Cerebellar nuclear complex (tissue), 1 donor: ENCODE measurements at places on chromosomes 1 and 21.

- no peak for DNase-seq
These were observed 90.3 kb downstream of the LYST start for GRCh38 chr1:235776396-235776795.

GRCh38 chr1:178142806-178143205, 48.9 kb downstream of the RASAL2 start:
- DNase-seq: no peak

DNA sequence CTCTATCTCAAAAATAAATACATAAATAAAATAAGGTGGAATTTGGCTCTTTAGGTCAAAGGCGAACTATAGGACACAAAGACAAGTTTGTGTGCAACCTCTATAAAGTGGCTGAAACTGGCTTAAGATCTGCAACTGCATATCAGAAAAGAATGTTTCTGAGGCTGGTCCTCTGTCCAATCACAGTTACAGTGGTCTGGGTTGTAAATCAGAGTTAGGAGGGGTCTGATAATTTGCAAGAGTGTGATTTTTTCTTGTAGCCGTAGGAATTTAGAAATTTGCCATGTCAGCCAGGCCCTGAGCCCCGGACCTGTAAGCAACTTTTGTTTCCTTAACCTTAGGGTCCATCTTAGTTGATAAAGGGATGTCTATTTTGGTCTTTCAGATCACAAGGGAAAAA, 27.8 kb downstream of the CMPK1 start:
- no peak for DNase-seq

- no peak for DNase-seq
These were observed 17.0 kb downstream of the C1orf198 start for GRCh38 chr1:230851291-230851691.

- DNase-seq: no peak
These were observed 30.3 kb downstream of the CD48 start for GRCh38 chr1:160681066-160681890.

DNA sequence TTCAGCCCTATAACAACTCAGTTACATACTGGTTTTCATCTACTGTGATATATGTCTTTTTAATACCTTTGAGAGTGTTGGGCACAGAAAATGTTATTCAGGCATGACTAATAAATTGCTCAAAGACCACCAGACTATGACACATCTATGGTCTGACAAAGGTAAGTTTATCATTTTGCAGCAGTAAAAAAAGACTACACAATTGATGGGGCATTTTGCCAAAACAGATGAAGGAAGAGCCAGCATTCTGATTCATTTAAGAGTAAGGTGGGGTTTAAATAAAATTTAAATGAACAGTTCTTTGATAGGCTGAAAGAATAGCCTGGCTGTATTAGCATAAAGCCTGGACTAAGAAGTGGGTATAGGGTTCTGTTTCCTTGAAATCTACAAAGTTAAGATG, 8.8 kb upstream of the RNPC3 start:
- no peak for DNase-seq

GRCh38 chr1:233097959-233098580, 147.7 kb downstream of the NTPCR start:
- DNase-seq: no peak

DNA sequence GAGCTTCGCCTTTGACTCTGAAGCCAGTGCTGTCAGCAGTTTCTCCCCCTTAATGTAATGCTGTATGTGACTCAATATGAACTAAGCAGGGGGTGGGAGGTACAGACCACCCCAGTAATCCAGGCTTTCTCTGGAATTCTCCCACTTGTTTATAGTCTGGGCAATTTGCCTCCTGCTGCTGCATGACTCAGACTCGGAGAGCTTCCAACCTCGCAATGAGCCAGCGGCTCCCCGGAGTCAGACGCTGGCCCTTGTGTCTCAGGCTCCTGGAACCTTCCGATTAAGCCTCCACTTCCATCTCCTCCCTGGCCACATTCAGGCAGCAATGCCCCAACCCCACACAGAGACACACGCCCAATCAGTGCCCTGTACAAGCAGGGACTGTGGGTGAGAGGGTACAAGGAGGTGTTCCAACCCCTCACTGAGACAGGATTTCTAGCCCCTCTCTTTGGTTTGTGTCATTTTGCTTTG, 471.7 kb upstream of the VAMP3 start:
- no peak for DNase-seq

GRCh38 chr21:41135746-41136145, 32.2 kb upstream of the BACE2 start:
- no peak for DNase-seq

- no peak for DNase-seq
These were observed 526 bp downstream of the TPR start for GRCh38 chr1:186374303-186375151.

DNA sequence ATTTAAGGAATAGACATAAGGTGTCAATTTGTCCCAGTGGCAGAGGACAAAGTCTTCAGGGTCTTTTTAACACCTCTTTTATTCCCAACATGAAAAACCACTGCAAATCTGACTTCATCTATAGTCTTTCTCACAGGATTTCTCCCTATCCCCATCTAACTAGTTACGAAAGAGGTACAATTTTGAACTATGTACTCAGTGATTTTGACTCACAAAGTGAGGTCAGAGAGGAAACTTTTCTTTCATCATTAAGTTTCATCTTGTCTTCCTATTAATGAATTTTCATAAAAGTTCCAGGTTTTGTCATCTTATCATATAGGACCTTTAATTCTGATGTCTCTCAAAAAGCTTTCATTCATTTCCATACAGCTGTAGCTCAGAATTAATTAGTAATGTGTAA, 63.3 kb downstream of the ASH1L start:
- no peak for DNase-seq

DNA sequence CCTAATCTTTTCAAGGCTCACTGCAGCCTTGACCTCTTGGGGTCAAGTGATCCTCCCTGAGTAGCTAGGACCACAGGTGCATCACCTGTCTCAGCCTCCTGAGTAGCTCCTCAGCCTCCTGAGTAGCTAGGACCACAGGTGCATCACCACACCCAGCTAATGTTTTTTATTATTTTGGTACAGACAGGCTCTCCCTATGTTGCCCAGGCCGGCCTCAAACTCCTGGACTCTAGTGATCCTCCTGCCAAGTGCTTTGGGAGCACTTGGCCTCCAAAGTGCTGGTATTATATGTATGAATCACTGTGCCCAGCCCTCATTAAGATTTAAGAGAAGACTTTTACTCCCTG, 58.5 kb upstream of the S1PR1 start:
- no peak for DNase-seq

GRCh38 chr1:193799948-193800690, 613.7 kb upstream of the B3GALT2 start:
- DNase-seq: no peak

DNA sequence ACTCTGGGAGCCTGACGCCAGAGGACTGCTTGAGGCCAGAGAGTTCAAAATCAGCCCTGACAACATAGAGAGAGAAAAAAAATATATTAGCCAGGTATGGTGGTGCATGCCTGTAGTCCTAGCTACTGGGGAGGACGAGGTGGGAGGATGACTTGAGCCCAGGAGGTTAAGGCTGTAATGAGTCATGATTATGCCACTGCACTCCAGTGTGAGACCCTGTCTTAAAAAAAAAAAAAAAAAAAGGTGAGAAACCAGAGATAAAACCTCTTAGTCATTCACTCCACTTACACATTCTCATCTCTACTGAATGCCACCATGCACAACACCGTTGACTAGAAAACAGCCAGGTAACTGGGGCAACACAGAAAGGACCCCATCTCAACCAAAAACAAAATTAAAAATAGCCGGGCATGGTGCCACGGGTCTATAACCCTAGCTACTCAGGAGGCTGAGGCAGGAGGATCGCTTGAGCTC, 178.1 kb downstream of the SLC45A1 start:
- DNase-seq: no peak

- no peak for DNase-seq
These were observed 297.9 kb upstream of the GREM2 start for GRCh38 chr1:240909701-240910457.

DNA sequence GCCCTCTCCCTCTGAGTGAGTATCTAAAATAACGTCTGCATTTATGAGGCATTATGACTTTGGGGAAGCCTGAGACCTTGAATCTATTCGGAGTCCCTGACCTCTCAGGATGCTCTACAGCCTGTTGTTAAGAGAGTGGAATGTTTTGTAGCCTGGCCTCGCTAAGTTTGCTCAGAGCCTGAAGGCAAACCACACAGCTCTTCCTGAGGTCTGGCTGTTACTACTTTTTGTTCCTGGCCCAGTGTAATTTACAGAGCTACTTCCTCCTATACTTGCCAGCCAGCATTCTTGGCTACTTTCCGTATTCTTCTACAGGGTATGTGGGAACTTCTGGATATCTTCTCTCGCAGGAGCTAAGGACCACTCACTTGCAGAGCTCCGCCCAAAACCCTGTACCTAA, 3.6 kb upstream of the ZMYM4 start:
- no peak for DNase-seq

DNA sequence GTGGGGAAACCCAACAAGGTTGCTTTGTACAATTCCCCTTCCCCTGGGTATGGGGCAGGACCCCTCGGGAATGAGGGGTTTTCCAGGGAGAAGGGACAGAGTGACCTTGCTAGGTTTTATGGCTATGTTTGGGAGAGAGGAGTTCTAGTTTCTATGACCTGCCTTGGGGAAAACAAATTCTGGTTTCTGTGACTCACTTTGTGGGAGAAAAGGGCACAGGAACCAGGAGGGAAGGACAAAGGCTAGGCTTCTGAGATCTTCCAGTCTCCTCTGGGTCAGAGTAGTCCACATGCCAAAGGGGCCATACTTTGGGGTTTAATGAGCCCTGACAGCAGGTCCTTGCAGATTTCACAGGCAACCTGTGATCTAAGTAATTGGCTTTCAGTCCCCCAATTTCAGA, 5.5 kb upstream of the PTGER3 start:
- no peak for DNase-seq

DNA sequence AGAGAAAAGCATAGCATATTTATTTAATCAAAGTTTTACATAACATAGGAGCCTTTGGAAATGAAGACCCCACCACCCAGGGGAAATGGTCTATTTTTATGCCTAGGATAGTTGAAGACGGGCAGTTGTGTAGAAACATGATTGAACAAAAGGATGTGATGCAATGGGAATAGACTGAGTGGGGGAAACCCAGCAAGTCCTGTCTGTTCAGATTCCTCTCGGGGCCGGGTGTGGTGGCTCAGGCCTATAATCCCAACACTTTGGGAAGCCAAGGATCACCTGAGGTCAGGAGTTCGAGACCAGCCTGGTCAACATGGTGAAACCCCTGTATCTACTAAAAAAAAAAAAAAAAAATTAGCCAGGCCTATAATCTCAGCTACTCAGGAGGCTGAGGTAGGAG, 298.3 kb downstream of the MATN1 start:
- no peak for DNase-seq

GRCh38 chr1:172801771-172802322, 142.9 kb downstream of the FASLG start:
- DNase-seq: no peak

GRCh38 chr1:47805018-47805417, 192.2 kb downstream of the TRABD2B start:
- DNase-seq: no peak

DNA sequence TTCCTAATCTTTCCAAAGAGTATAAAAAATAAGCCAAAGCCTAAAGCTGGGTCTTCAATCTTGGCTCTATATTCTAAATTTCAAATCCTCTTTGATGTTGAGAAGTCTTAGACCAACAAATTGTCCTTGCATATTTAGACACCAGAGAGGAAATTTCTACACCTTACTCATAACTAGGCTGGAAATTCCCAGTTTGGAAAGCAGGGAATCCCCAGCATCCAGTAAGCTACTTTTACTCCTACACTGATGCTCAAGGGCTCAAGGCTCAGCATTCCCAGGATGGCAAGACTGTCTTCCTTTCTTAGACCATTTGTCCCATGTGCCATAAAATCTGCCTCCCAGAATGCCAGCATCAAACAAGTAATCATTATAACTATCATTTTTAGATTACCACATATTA, 28.3 kb downstream of the PRDX6 start:
- DNase-seq: no peak

DNA sequence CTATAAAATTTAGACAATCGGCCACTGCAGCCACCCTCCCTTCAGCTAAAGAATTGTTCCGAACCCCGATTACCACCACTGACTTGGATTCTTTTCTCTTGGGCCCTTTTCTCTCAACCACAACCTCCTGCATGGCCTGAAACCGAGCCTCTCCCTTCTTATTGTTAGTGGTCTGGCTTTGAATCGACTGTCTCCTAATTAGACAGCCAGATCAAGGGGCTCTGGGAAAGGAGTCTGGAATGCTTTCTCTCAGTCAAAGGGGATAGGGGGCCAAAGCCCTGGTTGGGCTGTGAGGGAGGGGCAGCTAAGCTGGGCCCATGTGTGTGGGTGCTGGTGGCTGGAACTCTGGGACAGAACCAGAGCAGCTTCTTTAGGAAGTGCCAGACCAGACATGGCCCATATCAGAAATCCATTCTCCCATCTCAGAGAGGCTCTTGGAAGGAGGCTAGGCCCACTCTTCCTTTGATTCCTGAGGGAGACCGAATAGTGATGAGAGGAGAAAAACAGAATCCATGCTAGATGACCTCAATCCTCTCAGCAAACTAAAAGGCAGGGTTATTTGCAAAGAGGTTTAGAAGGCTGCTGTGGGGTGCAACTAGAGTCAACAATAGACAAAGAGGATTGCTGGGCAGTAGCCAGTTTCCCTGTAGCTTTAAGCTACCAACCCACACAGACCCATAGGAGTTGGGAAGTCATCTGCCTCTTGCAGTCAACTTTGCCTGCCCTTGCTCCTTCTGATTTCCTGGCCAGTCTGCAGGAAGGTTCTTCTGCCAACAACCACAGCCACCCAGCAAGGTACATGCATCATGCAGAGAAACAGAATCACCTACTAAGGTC, 117.6 kb downstream of the AK5 start:
- no peak for DNase-seq

GRCh38 chr1:244850099-244850852, 14.1 kb downstream of the HNRNPU start:
- DNase-seq: no peak

GRCh38 chr1:113784104-113784779, 25.0 kb upstream of the PHTF1 start:
- no peak for DNase-seq

DNA sequence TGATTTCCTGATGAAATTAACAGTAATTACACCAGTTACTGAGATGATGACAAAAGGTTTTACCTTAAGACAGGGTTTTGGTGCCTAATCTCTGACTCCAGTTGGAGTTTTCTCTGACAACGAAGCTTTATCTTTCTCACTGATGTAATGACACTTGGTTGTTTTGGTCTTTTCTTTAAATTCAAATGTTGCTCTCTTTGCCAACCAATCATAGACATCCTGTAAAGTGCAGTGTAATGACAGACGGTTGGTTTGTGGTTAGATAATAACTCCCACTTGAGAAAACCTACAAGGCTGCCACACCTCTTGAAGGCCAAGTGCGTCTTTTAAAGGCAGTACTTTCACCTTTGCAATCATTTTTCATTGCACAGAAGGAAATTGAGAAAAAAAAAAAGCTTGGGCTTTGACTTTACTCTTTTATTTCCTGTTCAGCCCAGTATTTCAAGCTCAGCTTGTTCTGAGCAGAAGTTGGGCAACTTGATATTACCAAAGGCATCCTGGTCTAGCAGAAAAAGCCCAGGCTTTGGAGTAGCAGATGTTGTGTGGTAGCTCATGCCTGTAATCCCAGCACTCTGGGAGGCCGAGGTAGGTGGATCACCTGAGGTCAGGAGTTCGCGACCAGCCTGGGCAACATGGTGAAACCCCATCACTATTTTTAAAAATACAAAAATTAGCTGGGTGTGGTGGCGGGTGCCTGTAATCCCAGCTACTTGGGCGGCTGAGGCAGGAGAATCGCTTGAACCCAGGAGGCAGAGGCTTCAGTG, 14.9 kb downstream of the PDIK1L start:
- no peak for DNase-seq
